ENCODE measurements at places on chromosomes 6 and 20.

GRCh38 chr20:36377348-36378326 is 71.5 kb downstream of the DLGAP4 start:
- no peak for DNase-seq

DNA sequence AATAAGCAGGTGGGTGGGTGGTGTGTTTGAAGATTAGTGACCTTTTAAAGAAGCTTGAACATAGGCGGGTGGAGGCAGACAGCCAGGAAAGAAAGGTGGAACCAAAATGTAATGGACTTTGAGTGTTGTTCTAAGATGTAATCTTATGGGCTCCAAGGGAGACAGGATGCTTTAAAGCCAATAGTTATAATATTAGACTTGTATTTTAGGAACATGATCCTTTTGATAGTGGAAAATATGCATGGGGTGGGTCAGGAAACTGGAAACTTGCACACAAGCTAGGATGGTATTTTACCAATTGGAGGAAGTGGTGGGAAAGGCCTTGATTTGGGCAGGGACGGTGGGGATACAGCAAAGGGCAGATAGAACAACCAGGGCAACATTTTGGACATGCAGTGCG is 151.8 kb upstream of the PDE7B start:
- no peak for DNase-seq

- no peak for DNase-seq
Observed at GRCh38 chr6:73139681-73140383, 85.5 kb downstream of the KHDC1L start.

DNA sequence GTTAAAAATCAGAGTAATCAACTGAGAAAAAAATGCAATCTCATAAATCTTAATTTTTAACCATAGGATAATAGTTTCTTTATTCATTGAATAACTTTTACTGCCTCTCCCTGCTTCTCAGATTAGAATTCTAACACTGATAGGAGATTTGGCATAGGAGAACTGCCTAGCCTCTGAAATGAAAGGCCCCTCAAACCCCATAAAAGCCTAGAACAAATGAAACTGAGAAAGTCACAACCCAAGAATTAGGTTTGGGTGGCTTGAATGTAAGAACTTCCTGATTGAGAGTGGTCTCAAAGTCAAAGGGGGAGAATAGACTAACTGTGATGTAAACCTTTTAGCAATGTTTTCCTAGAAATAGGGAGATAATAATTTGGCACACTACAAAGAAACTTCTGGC is 52.2 kb downstream of the SAMD5 start:
- no peak for DNase-seq

- no peak for DNase-seq
Observed at GRCh38 chr6:15880262-15880973, 217.6 kb upstream of the DTNBP1 start.

- DNase-seq = no peak
Observed at GRCh38 chr20:38842026-38842425, 36.5 kb downstream of the PPP1R16B start.

GRCh38 chr6:166939345-166939744 is 17.0 kb downstream of the RNASET2 start:
- DNase-seq = no peak

DNA sequence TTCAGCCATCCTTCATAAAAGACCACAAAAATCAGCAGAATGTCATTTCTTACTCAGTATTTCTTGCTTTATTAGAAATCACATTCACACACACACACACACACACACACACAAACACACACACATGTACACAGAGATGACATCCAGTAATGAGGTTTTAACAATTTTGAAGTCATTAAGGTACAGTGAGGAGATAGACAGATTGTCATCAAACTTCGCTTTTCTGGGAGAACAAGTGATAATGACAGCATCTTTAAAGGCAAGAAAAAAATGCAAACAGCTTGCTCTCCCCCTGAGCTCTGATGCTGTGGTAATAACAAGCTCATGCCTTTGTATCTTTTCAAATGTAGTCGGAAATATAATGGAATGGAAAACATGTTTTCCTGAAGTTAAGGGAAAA is 184.4 kb upstream of the RNF217 start:
- no peak for DNase-seq

GRCh38 chr20:32168184-32168910 is 39.2 kb downstream of the PLAGL2 start:
- no peak for DNase-seq

DNA sequence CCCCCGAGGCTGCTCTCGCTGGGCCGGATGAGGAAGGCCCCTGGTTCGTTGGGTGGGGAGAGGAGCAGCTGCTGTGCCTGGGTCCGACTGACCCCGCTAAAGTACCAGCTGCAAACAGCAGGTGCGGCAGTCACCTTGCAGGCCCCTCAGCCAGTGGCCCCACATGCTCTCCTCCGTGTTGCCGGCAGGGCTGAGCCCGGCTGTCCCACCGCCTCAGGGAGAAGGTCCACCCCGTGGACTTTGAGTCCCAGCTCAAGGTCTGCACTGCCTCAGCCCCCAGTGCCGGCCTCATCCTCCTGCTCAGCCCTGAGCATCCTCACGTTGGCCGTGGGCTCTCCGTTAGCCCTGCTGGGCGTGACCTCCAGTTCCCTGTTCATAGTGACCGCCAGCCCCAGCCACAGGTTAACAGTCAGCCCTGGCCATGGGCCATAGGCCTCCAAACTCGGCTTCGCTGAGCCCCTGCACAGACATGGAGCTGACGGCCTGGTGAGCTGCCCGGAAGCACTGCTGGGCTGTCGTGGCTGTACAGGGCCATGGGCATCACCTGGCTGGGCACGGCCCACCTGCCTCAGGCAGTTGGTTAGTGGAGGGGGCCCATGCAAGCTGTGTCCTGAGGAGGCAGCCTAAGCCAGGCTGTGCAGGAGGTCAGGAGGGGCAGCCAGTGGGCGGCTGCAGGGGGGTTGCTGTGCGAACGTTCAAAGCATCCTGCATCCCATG is 3.1 kb downstream of the SRMS start:
- no peak for DNase-seq

GRCh38 chr6:68238097-68238601 is 396.9 kb upstream of the ADGRB3 start:
- DNase-seq = no peak

DNA sequence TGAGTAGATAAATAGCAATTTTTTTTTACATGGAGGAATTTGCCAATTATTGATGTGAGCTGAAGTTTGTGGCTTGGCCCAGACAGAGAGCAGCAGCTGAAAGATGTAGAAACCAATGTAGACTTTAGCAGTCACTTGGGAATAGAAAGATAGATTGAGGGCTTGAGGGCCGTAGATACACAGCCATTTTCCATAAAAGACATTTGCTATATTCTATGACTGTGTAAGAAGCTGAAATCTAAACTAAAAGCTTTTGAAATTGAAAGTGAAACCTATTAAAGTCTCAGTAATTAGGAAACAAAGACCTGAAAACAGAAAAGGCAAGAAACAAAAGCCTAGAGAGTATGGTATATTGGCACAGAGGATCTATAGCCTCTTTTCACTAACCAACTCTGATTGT is 332.7 kb downstream of the CENPW start:
- DNase-seq = no peak

- DNase-seq = no peak
Observed at GRCh38 chr20:44589537-44589936, 7.2 kb downstream of the PKIG start.
